ENCODE measurements at places on chromosomes 1 and 21. TPM values are rescaled to one million over a fixed set of nuclear protein-coding genes. Genes with fewer than 3 reads are reported as not detected.

- H3K4me1 ChIP-seq = peaks cover 6% of the 10 kb centered on the region
- no peak overlapping the region for H3K27ac ChIP-seq
- no peak overlapping the region for H3K4me3 ChIP-seq
These were observed 4.1 kb downstream of the L1TD1 start for GRCh38 chr1:62198781-62199125.

GRCh38 chr1:226533220-226533619 lies 15.3 kb upstream of the STUM start:
- no peak overlapping the region for H3K27ac ChIP-seq
- H3K4me3 ChIP-seq = no peak overlapping the region
- no peaks in the 10 kb centered on the region for H3K27me3 ChIP-seq
- H3K36me3 ChIP-seq = no peaks in the 10 kb centered on the region
- DNase-seq = no peak

DNA sequence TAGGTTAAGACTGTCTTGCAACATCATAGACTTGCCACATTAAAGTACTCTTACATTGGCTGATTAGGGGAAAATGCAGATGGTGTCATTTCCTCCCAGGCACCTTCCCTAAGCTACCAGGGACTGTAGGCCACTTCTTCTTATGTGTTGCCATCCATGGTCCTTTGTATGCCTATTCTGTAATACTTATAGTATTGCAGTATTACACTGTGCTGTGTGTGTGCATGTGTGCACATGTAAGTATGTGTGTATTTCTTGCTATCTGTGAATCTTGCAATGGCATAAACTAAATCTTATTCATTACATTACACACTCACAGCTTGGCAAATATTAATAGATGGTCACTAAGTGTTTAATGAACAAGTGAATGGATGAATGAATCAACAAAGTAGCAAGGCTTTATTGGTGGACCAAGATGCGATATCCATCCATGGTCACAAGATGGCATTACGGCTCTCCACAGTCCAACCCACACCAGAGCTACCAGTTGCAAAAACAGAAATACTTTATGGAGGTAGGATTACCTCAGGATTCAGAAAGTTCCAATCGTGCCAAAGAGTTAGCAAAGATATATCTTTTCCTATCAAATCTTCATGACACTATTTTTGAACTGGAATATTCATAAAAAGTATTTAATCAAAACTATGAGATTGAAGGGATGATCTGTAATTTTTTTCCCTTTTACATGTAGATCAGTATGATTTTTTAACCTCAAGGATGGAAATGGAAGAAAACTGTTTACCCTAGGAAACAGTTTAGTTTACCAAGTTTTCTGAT lies 160.2 kb downstream of the DENND1B start:
- no peak overlapping the region for H3K27ac ChIP-seq
- H3K27me3 ChIP-seq = no peaks in the 10 kb centered on the region
- peak; percentile 44 for DNase-seq
- H3K36me3 ChIP-seq = no peaks in the 10 kb centered on the region

DNA sequence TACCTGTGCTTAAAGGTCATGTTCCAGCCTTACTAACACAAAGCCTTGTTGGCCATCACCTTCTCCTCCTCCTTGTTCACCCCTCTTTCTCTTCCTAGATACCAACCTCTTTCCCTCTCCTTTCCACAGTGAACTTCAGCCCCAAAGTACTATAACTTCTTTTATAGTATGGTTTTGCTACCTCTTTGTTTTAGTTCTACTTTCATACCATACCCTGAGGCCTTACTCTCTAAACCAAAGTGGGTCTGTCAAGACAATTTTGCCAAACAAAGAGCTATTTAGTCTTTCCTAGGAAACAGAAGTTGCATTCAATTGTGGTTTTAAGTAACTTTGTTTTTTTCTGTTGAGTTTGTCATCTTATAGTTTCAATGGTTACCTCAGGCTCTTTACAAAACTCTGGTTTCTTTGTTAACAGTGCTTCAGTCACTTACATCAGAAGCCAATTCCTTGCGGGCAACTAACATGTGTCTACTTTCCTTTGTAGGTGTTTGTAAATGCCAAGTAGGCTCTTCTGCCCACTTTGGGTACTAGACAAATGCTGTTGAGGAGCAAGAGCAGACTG lies 623.9 kb upstream of the PKN2 start:
- no peak overlapping the region for H3K27ac ChIP-seq
- DNase-seq = no peak
- no peak overlapping the region for H3K4me3 ChIP-seq

The ITLN2 gene
- total RNA-seq = not detected

Measured in glutamatergic neuron (in vitro differentiated cells).